ENCODE measurements at places on chromosomes 13 and 19. TPM values are rescaled to one million over a fixed set of nuclear protein-coding genes. Genes with fewer than 3 reads are reported as not detected.

Gene OR7A5
- total RNA-seq: not detected

Gene IRS2
- 0.36 TPM for total RNA-seq

Gene GARIN5A
- total RNA-seq: not detected

Gene CEACAM3
- total RNA-seq: not detected

Gene CD209
- total RNA-seq: not detected

Gene CYP2S1
- 0.83 TPM for total RNA-seq

Gene PRKCG
- total RNA-seq: not detected

GRCh38 chr19:29831041-29831548 lies 19.3 kb downstream of the CCNE1 start:
- DNase-seq: no peak

- DNase-seq: no peak
These were observed 51.5 kb downstream of the EPS15L1 start for GRCh38 chr19:16420336-16420676.

DNA sequence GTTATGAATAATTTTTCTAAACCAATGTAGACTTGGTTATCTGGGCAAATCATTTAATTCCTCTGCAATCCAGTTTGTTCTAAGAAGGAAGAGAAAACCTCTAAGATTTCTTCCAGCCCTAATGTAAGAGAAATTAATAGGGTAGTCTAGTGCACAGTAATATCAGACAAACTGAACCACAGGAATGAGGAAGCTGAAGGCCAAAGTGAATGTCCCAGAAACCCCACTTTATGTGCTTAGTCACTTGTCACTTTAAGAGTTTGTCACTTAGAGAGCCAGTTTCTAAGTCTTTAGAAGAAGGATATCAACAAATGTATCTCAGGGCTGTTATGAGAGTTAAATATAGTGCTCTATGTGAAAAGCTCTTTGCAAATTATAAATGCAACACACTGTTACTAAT lies 750.6 kb downstream of the DIAPH3 start:
- no peak for DNase-seq

DNA sequence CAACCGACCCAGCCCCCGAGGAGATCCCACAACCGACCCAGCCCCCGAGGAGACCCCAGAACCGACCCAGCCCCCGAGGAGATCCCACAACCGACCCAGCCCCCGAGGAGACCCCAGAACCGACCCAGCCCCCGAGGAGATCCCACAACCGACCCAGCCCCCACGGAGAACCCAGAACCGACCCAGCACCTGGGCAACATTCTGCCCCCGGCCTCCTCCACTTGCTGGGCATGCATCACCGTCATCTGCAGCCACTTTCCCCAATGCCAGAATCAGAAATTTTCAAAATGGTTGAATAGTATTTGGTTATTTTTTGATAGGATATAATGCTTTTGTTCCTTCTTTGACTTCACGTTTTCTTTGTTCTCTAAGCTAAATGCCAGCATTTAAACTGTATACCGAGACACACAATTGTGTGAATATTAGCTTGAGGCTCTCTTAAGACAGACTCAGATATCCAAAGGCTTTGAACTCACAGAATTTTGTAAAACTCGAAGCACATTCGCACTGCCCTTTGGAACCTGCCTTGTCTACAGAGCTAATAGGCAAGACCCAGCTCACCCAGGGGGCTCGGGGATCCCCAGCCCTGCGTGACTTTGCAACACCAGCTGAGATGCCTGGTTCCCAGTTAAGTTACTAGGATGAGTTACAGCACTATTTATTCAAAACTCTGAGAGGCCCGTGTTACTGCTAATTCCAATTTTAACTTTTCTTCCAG lies 15.5 kb upstream of the RASA3 start:
- DNase-seq: no peak

DNA sequence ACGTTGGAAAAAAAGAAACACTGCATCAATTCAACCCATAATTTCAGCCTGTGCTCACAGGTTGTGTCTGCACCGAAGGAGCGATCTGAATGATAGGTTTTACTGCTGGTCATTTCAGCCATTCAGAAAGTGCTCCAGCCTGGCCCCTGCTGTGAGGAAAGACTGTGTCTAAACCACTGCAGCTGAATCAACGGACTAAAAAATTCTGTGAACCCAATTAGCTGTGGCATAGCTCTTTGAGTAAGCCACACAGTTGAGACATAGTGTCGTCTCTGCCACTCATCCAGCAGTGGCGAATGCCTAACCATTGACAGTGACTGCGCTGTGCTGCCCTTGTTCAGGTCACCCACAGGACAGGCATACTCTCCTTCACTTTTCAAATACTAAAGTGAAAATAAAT lies 179.8 kb downstream of the COG6 start:
- no peak for DNase-seq

DNA sequence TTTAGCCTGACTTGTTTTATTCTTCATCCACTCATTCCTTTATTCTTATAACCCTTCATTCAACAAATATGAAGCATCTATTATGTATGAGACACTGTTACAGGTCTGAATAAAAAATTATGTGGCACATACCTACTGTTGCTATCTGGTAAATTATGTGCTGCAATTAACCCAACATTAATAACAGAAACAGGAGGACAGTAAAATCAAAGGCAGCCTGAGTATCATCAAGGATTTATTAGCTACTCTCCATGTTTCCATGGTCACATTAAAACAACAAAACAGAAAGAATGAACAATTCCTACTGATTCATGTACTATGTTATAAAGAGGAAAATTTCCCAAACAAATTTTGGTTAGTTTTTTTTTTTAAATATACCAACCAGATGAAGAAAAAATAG lies 43.9 kb downstream of the RAP2A start:
- DNase-seq: no peak

- peak; percentile 35 for DNase-seq
These were observed 367 bp downstream of the MFSD12 start for GRCh38 chr19:3556978-3557460.

- DNase-seq: peak; percentile 86
These were observed 526.9 kb downstream of the MYO16 start for GRCh38 chr13:109156181-109156935.

DNA sequence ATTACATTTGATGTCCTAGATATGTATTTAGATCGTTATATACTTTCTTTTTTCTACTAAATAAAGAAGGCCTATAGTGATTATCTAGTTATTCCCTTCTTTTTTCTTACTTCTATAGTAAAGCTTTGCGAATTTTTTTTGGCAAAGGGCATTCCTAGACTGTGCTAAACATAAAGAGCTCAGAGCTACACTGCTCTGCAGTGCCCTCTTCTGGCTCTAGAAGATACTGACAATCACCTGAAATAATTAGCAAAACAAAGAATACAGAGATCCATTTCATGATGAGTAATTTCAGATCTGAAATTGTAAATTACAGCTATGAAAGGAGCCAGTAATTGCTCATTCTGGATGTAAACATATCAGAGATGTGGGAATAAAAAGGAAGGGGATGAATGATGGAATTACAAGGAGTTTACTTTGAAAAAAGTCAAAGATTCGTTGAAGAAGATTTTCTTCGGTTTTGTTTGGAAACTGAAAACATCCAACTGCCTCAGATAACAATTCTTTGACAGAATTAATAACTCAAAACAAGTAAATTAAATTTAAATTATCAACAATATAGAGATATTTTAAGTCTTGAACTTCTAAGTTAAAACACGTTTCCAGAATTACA lies 288.5 kb downstream of the NALCN start:
- DNase-seq: peak; percentile 53

- peak; percentile 71 for DNase-seq
These were observed 135.7 kb downstream of the DNAJC15 start for GRCh38 chr13:43159026-43159461.
